ENCODE measurements at places on chromosomes 1 and 21. TPM values are rescaled to one million over a fixed set of nuclear protein-coding genes. Genes with fewer than 3 reads are reported as not detected.

The SOX13 gene
- total RNA-seq: 9.4 TPM

GRCh38 chr1:31637915-31638673, 6.6 kb downstream of the PEF1 start:
- no peak for DNase-seq

GRCh38 chr1:24704411-24705259, 40.6 kb upstream of the CLIC4 start:
- no peak for DNase-seq

DNA sequence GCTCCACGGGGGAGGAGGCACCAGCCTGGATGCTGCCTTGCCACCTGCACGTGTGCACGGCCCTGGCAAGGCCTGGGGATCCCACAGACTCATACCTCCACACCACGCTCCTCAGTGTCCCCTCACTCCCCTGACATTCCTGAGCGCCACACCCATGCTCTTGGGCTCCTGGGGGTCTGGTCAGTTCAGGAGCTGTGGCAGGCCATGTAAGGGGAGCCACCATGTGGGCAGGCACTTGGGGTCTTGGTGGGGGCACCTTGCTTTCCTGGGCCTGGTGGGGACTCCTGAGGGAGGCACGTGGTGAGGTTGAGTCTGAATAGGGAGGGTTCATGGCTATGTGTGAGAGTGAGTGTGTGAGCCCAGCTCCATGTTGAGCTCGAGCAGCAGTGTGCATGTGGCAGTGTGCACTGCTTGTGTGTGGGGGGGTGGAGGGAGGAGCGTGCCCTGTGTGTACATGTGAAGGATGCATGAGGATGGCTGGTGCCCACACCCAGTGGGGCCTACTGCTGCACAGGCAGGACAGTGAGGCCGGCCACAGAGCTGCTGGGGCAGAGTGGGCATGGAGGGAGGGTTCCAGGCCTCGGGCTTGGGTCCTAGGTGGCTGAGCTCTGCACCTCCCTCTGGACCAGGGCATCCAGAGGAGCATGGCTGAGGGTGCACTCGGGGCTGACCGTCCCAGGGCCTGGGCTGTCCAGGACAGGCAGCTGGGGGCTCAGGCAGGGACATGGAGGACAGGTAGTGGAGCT, 1.6 kb downstream of the GJC2 start:
- no peak for DNase-seq

DNA sequence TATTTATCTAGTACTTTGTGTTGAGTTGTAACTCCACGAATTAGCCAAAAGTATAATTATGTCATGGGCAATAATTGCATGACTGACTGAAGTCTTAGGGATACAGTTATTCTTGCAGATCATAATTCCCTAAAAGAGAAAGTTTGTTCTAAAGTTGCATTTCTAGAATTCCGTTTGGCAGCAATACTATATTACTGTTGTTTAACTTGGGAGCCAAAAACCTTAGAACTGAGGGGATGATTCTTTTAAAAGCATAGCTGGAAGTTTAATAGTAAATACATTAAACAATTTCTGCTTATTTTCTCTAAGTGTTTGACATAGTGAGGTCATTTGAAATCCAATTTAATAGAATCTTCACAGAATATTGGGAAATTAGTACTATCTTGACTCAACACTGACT, 356.4 kb upstream of the ADAMTS5 start:
- no peak for DNase-seq

DNA sequence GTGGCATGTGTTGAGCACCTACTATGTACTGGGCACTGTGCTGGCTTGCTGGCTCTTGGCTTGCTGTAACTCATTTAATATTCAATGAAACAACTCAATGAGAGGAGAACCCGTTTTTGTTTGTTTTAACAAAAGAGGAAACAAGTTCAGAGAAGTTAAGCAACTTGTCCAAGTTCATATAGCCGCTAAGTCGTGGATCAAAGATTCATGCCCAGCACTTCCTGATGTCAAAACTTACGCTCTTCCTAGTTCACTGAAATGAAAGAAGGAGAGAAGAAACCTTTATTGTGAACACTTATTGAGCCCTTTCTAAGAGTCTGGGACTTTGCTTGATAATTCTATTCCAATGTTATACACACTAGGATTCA, 475.9 kb downstream of the PTPRU start:
- DNase-seq: no peak

The ABCD3 gene
- total RNA-seq: 24.2 TPM

- no peak for DNase-seq
Measured at GRCh38 chr1:245051349-245052221, 103.2 kb upstream of the KIF26B start.

The CSMD2 gene
- 0.03 TPM for total RNA-seq

GRCh38 chr1:224377676-224378006, 21.0 kb downstream of the CNIH4 start:
- no peak for DNase-seq

DNA sequence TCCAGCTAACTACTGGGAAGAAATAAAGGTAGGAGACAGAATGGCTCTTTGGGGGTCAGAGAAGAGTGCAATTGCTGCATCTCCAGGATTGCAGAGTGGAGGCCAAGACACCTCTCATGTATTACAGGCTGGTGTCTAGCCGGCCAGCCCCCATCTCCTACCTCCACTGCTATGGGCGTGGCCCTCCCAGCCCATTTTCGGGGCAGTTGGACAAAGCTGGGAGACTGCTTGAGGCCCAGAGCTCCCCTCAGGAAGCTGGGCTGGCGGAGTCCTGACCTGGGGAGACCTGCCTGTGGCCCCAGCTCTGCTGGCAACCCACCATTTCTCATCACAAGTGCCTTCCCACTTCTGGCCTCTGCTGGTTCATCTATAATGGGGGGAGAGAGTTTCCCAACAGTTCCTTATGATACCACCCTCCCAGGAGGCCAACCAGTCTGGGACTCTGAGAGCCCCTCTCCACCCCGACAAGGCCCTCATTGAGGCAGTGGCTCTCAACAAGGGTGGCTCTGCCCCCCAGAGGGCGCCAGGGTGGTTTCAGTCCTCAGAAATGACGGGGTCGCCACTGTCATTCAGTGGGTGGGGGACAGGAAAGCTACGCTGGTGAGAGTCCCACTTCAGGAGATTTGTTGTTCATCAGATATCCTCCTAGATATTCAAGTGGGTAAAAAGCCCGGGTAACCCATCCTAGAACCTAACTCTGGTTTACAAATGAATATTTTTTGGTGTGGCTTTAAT, 11.5 kb downstream of the RAP1GAP start:
- no peak for DNase-seq

GRCh38 chr1:212771341-212771740, 20.2 kb downstream of the NSL1 start:
- DNase-seq: no peak

DNA sequence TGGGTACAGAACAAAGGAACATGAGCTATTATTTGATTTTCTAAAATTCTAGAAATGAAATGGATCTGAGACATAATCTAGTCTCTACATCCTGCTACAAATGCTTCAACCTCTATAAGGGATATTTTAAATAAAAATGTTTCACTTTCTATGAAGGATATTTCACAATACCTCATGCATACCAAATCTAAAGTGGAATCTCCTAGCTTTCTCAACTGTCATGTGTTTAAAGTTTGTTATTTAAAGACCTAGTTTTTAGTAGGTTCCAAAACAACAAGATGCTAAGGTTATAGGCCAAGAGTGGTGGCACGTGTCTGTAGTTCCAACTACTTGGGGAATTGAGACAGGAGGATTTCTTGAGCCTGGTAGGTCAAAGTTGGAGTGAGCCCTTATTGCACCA, 47.6 kb downstream of the KDM5B start:
- DNase-seq: no peak

DNA sequence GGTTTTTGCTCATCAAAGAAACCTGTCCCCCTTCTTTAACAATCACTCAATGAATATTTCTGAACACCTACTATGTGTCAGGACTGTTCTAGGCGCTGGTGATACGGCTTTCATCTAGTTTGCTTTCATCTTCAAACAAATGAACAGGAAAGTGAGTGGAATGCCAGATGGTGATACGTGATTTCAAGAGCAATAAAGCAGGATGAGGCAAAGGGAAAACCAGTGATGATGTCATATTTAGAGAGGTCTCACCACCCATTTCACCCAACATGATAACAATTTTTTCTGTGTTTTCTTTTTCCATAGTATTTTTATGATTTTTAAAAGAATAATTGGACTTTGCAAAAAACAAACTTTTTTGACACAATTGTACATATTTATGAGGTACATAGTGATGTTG, 11.3 kb upstream of the SLC6A17 start:
- DNase-seq: no peak

GRCh38 chr1:81702079-81702715, 98.5 kb upstream of the ADGRL2 start:
- no peak for DNase-seq

GRCh38 chr1:219659684-219660083, 46.8 kb upstream of the ZC3H11B start:
- DNase-seq: no peak

- no peak for DNase-seq
Measured at GRCh38 chr21:15904389-15904788, 174.6 kb downstream of the USP25 start.

- no peak for DNase-seq
Measured at GRCh38 chr1:29392486-29393450, 156.4 kb downstream of the PTPRU start.

DNA sequence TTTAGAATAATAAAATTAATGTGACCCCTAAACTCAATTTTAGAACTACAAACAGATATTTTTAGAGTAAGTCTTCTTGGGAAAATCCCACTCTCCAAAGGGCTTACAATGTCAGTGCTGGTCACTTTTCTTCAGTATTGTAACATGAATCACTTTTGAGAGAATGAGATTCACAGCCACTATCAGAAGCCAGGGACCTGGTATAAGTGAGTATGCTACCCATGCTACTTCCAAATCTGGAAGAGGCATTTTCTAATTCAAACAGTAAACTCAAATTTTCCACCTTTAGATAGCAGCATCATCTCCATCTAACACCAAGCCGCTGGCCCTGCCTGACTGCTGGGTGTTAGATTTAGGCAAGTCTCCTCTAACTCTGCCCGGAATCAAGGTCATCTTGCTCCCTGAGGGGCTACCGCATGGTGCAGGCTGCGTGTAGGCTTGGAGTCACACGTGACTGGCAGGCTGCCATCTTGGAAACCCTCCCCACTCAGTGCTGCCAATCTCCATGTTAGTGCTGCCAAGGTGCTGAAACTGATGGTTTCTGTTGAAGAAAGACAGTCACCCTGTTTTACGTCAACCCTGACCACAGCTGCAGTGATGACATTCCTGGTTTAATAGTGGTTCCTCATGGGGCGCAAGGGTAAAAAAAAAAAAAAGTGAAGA, 882.9 kb upstream of the B3GALT2 start:
- no peak for DNase-seq

The GBP4 gene
- total RNA-seq: 24.9 TPM

The CYYR1 gene
- not detected for total RNA-seq

- no peak for DNase-seq
Measured at GRCh38 chr1:145804235-145805045, 19.5 kb downstream of the RNF115 start.

DNA sequence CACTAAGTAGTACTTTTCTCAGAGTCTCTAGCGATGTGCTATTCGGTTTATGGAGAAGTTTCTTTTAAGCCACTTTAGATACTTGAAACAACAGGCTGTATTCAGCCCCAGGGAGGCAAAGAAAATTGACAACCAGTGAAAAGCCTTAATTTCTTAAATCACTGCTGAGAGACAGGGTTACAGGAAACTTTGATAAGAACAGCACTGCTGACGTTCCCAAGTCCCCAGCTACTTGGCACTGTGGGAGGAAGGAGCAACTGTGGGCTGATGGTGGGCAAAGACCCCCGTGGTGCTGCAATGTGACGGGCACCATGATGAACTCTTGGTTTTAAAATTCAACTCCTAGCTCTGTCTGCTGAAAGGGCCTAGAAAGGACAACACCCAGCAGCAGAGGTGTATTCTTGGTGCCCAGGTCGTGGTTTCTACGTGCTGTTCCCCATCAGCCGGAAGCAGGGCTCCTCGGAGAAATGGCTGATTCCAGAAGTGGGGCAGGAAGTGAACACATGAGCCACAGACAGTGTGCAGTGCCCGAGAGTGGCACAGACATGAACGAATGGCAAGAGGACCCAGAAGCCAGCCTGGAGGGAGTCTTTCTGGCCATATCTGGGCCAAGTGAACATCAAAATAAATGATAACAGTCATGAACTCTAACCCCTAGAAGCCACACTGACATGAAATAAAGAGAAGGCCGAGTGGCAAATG, 5.3 kb downstream of the PTTG1IP start:
- peak; percentile 66 for DNase-seq

GRCh38 chr1:163877016-163877415, 555.3 kb downstream of the NUF2 start:
- no peak for DNase-seq

GRCh38 chr1:60924964-60925798, 157.2 kb upstream of the NFIA start:
- no peak for DNase-seq

DNA sequence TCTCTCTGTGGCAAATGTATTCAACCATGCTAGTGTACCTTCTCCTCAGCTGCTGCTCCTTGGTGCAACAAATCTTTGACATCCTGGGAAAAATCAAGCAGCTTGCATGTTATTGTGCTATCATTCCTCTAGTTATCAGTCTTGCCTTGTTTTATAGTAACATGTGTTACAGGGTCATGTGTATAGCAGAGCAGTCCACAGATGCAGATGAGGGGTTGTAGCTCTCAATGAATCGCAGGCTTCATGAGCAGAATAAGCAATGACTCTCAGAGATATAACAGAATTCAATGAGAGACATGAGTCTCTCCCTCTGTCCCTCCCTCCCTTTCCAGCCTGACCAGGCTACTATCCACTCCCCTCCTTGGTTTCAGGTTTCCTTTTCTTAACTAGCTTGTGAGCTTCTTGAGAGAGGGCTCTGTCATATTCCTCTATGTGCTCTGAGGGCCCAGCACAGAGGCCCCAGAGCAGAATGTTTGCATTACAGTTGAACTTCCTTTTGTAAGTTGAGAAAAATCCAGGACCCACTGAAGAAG, 15.1 kb upstream of the JUN start:
- no peak for DNase-seq

DNA sequence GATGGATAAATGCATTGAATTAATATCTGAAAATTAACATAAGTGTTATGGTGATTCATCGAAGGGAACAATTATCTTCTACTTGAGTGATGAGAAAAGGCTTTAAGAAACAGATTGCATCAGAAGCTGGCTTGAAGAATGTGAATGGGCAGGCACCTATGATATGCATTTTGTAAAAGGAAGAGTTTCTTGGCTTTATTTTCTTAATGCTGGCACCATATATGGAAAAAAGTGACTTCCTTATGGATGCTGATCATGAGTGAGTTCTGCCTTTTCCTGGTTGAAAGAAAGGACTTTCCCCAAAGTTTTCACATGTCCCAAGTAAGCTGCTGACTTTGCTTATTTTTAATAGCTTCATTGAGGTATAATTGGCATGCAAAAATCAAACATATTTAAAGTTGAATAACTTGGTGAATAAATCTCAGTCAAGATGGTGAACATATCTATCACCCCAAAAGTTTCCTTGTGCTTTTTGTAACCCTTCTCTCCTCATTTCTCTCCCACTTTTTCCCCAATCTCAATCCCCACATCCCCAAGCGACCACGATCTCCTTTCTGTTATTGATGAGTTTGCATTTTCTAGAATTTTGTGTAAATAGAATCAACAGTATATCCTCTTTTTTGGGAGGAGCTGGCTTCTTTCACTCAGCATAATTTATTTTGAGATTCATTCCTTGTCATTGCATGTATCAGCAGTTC, 74.2 kb downstream of the SPATA46 start:
- DNase-seq: no peak
